ENCODE measurements at places on chromosomes 6 and 20.

DNA sequence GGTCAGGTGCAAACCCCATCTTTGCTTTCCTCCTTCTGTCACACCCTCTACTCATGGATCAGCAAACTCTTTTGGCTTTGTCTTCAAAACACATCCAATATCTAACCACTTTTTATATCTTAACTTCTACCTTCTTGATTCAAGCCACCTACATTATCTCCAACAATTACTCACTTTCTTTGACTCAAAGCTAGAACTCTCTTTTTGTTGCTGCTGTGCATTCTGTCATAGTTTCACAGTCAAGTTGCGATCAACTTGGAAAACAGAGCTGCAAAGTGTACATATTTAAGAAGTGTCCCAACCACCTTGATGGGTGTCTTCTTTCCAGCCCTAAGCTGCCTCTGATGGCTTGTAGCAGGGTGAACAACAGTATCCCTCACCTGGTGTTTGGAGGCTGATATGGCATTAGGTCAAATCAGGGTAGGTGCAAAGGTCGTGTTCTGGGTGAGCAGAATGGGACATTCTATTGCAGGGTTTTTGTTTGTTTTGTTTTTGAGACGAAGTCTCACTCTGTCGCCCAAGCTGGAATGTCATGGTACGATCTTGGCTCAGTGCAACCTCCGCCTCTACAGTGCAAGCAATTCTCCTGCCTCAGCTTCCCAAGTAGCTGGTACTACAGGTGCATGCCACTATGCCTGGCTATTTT is 43.4 kb upstream of the RALGAPA2 start:
- no peak for DNase-seq

- DNase-seq = no peak
These were observed 456.2 kb downstream of the CD83 start for GRCh38 chr6:14573703-14574290.

- peak; percentile 64 for DNase-seq
These were observed 45.8 kb downstream of the QKI start for GRCh38 chr6:163460307-163460782.

GRCh38 chr20:32534661-32535240 is 50.4 kb downstream of the NOL4L start:
- DNase-seq = no peak

Data from fibroblast of mammary gland (primary cell).